ENCODE measurements at places on chromosomes 5 and 9.
A peak's percentile ranks its signal among the peaks of the same experiment; 100 is the strongest.

DNA sequence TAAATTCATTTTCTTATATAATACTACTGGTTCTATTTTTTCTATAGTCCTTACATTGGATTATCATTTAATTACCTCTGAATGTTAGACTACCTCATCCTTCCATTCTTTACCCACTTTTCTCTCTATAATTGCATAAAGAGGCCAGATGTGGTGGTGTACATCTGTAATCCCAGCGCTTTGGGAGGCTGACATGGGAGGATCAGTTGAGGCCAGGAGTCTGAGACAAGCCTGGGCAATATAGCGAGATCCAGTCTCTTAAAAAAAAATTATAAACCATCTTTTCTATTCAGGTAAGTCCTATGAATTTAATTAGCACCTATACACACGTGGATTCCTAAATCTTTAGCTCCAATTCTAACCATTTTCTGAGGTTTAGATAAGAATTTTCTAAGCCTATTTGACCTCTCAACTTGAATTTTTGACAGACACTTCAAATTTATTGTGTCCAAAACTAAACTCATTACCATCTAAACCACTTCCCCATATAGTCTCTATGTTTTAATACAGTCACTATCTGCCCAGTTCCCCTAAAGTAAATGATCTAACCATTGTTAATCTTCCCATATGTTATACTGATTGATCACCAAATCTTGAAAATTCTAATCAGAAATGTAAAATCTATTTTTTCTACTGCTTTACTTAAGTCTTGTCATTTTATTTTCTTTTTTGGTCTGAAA is 33.0 kb upstream of the CHD1 start:
- peak; percentile 29 for DNase-seq

DNA sequence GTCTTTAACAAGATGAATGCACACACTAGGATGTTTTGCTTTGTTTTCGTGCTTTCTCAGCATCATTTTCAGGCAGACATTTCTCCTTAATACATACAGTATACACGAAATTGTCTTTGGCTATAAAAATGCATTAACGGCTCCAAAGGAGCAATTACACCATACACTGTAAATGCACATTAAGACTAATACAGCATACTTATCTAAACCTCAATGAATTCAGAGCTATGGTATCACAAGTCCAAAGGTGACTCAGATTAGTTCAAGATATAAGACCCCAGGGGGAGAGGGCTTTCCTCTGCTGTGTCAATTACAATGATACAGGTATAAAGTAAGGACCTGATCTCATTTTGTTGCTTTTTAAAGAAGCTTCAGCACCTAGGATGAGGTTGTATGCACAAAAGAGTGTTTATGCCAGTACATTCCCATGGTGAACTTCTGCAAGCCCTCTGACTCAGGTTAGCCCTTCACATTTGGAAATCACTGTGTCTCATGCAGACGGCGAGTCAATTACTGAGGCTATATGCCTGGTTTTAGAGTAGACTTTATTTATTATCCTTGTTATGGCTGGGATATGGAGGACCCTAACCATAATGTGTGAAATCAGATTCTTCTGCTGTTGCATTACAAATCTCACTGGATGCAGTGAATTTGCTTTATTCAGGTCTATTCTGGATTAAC is 233.3 kb downstream of the ZNF608 start:
- no peak for DNase-seq

GRCh38 chr9:95595721-95596295 is 79.0 kb upstream of the PTCH1 start:
- no peak for DNase-seq

- DNase-seq, result no peak
Measured at GRCh38 chr5:127957701-127958239, 125.8 kb upstream of the SLC12A2 start.

DNA sequence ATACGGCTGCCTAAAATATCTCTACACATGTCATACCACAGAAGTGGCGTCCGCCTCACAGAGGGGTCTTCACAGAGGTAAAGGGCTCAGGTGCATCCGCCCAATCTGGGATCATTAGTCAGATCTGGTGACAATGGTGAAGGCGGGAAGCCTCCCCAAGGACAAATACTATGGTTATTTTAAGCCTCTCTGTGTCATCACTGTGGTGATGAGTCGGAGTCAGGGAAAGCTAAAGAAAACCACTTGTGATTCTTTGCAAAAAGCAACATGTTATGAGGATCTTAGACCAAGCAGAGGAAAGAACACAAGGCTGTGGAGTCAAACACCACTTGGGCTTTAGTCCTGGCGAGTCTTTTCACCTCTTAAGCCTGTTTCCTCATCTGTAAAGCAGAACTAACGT is 190.4 kb downstream of the DRD1 start:
- DNase-seq, result no peak

- DNase-seq, result no peak
Measured at GRCh38 chr5:9892696-9893095, 262.5 kb upstream of the TAS2R1 start.

- DNase-seq, result no peak
Measured at GRCh38 chr5:44659334-44659733, 149.4 kb upstream of the MRPS30 start.

GRCh38 chr9:79977510-79978197 is 405.9 kb downstream of the TLE4 start:
- no peak for DNase-seq
